ENCODE measurements at places on chromosomes 6 and 20. TPM values are rescaled to one million over a fixed set of nuclear protein-coding genes. Genes with fewer than 3 reads are reported as not detected.

DNA sequence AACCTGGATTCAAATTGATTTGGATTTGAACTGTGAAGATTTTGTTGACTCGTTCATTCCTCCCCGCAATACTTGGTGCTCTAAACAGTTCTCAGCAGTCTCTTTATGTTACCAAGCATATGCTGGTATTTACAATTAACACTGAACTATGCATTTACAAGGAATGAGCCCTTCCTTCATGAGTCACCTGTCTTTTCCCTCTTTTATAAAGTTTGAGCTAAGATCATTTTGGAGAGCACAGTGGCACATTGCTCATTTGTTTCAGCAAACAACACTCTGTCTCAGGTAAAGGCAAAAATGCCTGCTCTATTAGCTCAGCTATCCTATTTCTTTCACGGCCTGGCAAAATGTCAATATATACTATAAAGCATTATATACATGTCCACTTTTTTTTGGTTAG, 285.4 kb downstream of the PHACTR1 start:
- H3K4me1 ChIP-seq: no peaks in the 10 kb centered on the region
- DNase-seq: no peak

- no peaks in the 10 kb centered on the region for H3K27me3 ChIP-seq
- no peak for DNase-seq
- no peak overlapping the region for H3K27ac ChIP-seq
- H3K36me3 ChIP-seq: no peaks in the 10 kb centered on the region
Measured at GRCh38 chr20:32415494-32415893, 57.4 kb downstream of the ASXL1 start.

DNA sequence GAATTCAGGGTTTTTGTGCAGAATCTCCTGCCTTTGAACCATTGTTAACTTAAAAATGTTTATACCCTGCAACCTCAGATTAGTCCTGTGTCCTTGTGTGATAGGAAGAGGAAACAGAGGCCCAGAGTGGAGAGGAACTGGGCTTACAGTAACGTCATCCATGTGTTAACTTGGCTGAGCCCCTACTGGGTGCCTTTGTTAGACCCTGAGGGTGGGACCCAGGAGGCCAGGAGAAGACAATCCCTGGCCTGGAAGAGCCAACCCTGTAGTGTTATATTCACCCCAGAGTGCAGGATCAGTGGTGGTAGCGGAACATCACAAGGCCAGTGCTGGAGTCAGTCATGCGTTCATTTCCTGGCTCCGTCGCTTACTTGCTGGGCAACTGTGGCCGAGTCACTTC, 10.6 kb downstream of the MYLK2 start:
- no peaks in the 10 kb centered on the region for H3K27me3 ChIP-seq
- H3K27ac ChIP-seq: no peak overlapping the region
- H3K4me3 ChIP-seq: no peak overlapping the region
- no peaks in the 10 kb centered on the region for H3K36me3 ChIP-seq

GRCh38 chr6:120282005-120282404, 932.4 kb upstream of the MAN1A1 start:
- no peaks in the 10 kb centered on the region for H3K36me3 ChIP-seq
- no peak overlapping the region for H3K4me3 ChIP-seq
- no peaks in the 10 kb centered on the region for H3K27me3 ChIP-seq
- H3K4me1 ChIP-seq: no peaks in the 10 kb centered on the region
- DNase-seq: no peak
- no peak overlapping the region for H3K27ac ChIP-seq

DLL1 gene
- total RNA-seq: 3.8 TPM

RIMS1 gene
- 1.3 TPM for total RNA-seq

All from breast epithelium (tissue), 4 donors.